ENCODE measurements at places on chromosomes 2 and 18.
A peak's percentile ranks its signal among the peaks of the same experiment; 100 is the strongest.

GRCh38 chr2:99619151-99619550, 129.3 kb upstream of the REV1 start:
- DNase-seq, result no peak

GRCh38 chr2:196131384-196131937, 39.9 kb downstream of the STK17B start:
- peak; percentile 53 for DNase-seq

- no peak for DNase-seq
These were observed 155.0 kb upstream of the OTX1 start for GRCh38 chr2:62895632-62896009.

- DNase-seq, result no peak
These were observed 47.5 kb downstream of the INHBB start for GRCh38 chr2:120393456-120393855.

DNA sequence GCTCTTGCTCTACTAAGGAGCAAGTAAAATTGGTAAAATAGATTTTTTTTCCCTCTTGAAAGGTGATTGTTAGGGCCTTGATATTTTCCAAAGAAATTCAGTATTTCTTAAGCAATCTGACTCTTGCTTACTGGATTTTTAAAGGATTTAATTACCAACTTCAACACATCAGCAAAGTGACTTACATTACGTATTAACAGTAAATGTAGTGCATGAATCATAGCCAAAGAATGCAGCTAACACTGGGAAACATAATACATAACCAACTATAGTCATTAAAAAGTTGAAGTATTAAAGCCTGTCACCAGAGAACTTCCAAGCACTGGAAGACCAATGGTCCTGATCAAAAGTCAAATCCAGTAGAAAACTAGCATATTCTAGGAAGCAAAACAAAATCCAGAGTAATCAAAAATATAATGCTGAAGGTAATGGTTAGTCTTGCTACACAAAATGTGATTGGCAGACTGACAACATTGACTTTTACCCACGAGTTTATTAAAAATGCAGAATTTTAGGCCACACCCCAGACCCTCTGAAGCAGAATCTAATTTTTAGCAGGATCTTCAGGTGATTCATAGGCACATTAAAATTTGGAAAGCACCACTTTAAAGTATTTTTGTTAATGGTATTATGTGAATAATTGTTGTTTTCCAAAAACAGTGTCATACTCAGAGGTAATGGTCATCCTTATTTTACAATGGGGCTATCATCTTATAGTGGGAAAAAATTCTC, 31.8 kb upstream of the CAVIN2 start:
- DNase-seq, result no peak

- no peak for DNase-seq
These were observed 92.7 kb downstream of the WDSUB1 start for GRCh38 chr2:159193791-159194190.

GRCh38 chr2:193240752-193241151, 1046.0 kb upstream of the TMEFF2 start:
- DNase-seq, result no peak

GRCh38 chr2:68916226-68916625, 36.5 kb downstream of the GKN2 start:
- no peak for DNase-seq

DNA sequence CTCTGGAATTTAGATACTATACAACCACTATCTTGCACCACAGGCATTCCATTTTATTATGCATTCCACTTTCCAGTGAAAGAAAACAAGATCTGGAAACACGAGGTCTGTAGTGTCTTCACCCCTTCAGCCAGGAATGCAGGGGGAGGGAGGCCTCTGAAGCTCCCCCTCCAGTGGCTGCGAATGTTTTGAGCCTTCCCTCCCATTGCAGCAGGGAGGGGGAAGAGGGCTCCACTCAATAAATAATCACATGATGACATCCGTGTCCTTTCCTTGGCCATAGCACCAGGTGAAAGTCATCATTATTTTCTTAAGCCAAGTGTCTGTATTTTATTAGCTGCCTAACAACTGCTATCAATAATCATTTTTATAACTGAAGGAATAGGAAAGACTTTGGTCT, 38.6 kb downstream of the ALPK2 start:
- DNase-seq, result no peak

- DNase-seq, result no peak
These were observed 670.0 kb upstream of the ACVR2A start for GRCh38 chr2:147174824-147175254.

DNA sequence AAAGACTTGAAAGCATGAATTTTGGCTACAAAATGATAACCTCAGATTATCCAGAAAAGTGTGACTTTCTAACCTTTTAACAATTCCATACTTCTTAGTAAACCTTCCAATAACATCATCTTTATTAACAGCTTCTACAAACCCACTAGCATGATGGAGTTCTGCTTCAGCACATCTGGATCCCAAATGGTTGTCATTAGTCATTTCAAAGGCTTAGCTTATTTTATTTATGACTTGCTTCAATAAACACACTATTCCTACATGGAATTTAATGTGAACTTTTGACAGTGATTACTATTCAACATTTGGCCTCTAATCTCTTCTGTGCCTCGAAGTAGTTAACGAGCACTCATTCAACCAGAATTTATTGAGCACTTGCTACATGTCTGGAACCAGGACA, 808.3 kb downstream of the TSN start:
- no peak for DNase-seq
